ENCODE measurements at places on chromosomes 11 and 22. TPM values are rescaled to one million over a fixed set of nuclear protein-coding genes. Genes with fewer than 3 reads are reported as not detected.

KCTD21 gene
- total RNA-seq, result 18.9 TPM

GRIA4 gene
- not detected for total RNA-seq

OVCH2 gene
- total RNA-seq, result not detected

CLP1 gene
- 11.6 TPM for total RNA-seq

SRSF8 gene
- 19.0 TPM for total RNA-seq

TCN2 gene
- total RNA-seq, result 12.8 TPM

MS4A8 gene
- 0.36 TPM for total RNA-seq

SULT4A1 gene
- total RNA-seq, result not detected

MS4A7 gene
- total RNA-seq, result 7.6 TPM

LRRC75B gene
- 3.1 TPM for total RNA-seq

CD248 gene
- total RNA-seq, result 2.8 TPM

APOA5 gene
- total RNA-seq, result 2.9 TPM

CD59 gene
- total RNA-seq, result 716 TPM

ADM gene
- 194 TPM for total RNA-seq

OSM gene
- total RNA-seq, result 0.53 TPM

JAM3 gene
- total RNA-seq, result 3.5 TPM

WBP2NL gene
- 0.59 TPM for total RNA-seq

MAFF gene
- total RNA-seq, result 19.3 TPM

C11orf52 gene
- 6.7 TPM for total RNA-seq

MEI1 gene
- 0.29 TPM for total RNA-seq

Measured in gastrocnemius medialis (tissue), 4 donors.